Lung (tissue), 17 donors: ENCODE measurements at places on chromosomes 3 and 15.

DNA sequence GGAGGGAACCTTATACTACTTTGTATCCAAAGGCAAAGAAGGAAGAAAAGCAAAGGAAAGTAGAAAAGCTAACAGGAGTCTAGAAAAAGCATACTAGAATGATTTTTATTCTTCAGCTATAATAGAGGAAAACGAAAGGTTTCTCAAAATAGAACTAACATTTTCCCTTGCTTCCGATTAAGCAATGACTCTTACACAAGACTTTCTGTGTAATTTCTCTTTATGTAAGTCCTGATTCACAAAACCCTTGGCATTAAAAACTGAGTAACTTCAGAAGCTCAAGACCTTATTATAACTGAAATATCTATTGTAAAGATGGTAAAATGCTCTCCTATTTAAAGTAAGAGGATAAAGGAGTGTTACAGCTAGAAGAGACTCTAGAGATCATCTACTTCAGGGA is 97.4 kb downstream of the DTWD1 start:
- no peaks in the 10 kb centered on the region for H3K36me3 ChIP-seq
- no peaks in the 10 kb centered on the region for H3K4me1 ChIP-seq
- no peak for DNase-seq
- H3K27ac ChIP-seq = no peak overlapping the region
- H3K27me3 ChIP-seq = no peaks in the 10 kb centered on the region

- no peak overlapping the region for H3K27ac ChIP-seq
- H3K4me1 ChIP-seq = peaks cover 2% of the 10 kb centered on the region
- H3K27me3 ChIP-seq = no peaks in the 10 kb centered on the region
- no peak overlapping the region for H3K4me3 ChIP-seq
- H3K36me3 ChIP-seq = no peaks in the 10 kb centered on the region
Observed at GRCh38 chr15:90138071-90138833, 36.0 kb upstream of the IDH2 start.

DNA sequence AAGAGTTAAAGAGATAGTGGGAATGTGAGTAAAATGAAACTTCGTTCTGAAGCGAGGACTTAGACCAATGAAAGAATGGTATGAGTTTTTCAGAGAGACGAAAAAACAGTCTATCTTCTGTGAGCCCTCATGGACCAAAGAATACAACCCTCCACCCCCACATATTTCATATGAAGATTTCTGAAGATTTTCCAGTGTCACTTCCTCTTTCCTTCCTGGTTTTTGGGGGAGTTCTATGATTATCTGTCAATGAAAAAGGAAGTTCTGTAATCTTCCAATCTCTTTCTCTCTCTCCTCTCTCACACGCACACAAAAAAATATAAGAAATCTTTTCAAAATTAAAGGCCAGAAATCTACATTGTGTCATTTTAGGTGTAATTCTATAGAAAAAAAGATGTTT is 27.7 kb downstream of the CMSS1 start:
- H3K4me1 ChIP-seq = peaks cover 9% of the 10 kb centered on the region
- H3K4me3 ChIP-seq = no peak overlapping the region
- no peak for DNase-seq
- H3K27me3 ChIP-seq = no peaks in the 10 kb centered on the region
- peaks cover 19% of the 10 kb centered on the region for H3K36me3 ChIP-seq

- no peak for DNase-seq
- peaks cover 31% of the 10 kb centered on the region for H3K4me1 ChIP-seq
- H3K27ac ChIP-seq = no peak overlapping the region
Observed at GRCh38 chr3:186093271-186093900, 15.5 kb downstream of the ETV5 start.

DNA sequence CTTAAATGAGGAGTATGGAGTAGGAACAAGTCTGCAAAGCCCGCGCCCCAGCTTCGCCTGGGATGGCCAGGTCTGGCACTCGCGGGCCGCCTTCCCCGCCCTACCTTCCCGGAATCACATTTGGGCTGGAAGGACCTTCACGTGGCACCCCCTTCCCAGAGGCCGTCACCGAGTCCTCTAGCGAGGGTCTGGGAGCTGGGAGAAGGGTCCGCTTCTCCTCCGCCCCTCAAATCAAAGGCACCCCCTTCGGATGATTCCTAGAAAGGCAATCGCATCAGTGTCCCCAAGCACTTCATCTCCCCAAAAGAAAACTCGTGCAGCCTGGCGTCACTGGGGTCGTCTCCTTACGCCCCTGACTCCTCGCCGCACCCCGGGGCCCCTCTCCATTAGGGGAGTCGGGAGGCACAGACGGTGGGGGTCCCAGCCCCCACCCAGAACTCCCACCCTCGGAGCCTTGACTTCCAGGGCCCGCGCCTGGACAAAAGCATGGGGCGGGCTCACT is 380 bp downstream of the MYLK start:
- H3K36me3 ChIP-seq = no peaks in the 10 kb centered on the region
- no peak overlapping the region for H3K4me3 ChIP-seq
- peaks cover 22% of the 10 kb centered on the region for H3K4me1 ChIP-seq
- H3K27ac ChIP-seq = no peak overlapping the region

DNA sequence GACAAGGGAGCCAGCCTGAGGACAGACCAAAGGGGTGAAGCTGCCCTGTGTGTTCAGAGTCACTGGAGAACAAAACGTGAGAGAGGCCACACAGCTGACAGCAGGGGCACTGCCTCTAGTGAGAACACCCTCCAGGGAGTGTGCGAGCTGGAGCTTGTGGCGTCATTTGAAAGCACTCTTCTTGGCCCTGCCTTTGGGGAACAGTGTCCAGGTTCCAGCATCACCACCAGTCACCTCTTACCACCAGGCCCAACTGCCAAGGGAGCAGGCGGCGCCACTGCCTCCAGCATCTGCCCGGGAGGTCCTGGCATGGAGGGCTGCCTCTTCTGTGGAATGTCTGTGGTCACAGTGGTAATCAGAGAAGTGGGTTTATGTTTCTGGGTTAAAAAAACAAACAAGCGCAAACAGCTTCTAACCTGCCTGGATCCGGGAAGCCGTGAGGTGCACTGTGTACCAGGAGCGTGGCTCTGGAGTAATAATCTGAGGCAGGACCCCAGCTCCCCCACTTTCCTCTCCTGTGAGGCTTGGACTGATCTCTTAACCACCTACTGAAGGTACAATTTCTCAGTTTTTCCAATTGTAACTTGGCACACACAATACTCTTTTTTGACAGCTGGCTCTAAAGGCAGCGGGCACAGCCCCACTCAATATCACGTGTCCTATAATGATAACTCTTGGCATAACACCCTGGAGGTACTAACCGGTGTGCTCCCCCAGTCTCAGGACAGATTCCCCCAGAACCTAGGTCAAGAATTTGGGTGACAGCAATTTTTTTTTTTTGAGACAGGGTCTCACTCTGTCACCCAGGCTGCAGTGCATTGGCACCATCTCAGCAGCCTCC is 32.2 kb upstream of the CDCP1 start:
- DNase-seq = no peak
- no peak overlapping the region for H3K4me3 ChIP-seq
- no peak overlapping the region for H3K27ac ChIP-seq
- H3K36me3 ChIP-seq = no peaks in the 10 kb centered on the region
- no peaks in the 10 kb centered on the region for H3K27me3 ChIP-seq
